ENCODE measurements at places on chromosomes 4 and X.

- DNase-seq, result no peak
These were observed 7.0 kb downstream of the TNIP3 start for GRCh38 chr4:121156822-121157769.

GRCh38 chr4:57270346-57270745, 160.2 kb upstream of the IGFBP7 start:
- DNase-seq, result no peak

GRCh38 chr4:39881789-39882188, 95.9 kb downstream of the PDS5A start:
- no peak for DNase-seq

DNA sequence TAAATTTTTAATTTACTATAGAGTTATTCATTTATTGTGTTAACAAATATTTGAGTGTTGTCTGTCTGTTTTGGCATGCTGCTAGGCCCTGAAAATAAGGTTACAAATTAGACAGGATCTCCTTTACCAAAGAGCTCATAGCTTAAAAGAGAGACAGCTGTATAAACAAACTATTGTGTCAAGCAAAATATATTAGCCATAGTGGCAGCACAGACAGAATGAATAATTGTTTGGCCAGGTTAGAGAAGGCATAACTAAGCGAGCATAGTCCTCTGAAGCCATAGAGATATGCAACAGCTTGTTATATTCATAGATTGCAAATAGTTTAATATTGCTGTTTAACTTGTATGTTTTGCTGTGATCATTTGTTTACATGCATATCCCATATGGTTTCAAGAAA, 66.7 kb upstream of the NDUFC1 start:
- no peak for DNase-seq

DNA sequence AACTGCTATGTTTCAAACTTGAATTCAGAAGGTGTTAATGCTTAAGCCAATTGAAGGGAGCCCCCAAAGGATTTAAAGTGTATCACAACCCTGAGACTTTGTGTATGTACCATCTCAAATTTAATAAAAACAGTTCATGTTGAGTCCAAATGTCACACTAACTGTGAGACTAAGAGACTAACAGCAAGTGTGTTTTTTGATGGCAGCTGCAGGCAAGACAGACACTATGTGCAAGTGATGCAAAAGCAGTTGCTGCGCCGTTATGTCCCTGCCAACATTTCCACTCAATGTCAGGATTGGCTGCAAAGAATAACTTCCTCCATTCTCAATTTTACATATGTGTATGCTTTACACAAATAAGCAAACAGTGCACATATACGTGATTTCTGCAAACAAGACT, 594.6 kb downstream of the IL15 start:
- DNase-seq, result no peak

DNA sequence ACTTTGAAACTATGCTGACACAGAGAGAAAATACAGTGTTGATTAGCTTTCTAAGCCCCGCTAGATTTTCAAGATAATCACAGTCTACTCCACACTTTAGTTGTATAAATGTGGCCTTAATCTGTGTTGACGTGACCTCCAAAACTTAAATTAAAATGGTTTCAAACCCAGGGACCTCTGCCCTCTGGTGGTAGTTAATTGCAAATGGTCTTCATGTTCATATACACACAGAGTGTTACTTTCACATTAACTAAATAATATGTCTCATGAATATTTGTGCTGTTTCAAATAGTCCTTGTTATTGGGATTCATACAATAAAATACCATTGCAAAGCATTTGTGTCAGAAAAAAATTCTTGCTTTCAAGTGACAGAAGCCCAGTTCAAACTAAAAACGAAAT, 64.3 kb downstream of the TASL start:
- DNase-seq, result no peak

DNA sequence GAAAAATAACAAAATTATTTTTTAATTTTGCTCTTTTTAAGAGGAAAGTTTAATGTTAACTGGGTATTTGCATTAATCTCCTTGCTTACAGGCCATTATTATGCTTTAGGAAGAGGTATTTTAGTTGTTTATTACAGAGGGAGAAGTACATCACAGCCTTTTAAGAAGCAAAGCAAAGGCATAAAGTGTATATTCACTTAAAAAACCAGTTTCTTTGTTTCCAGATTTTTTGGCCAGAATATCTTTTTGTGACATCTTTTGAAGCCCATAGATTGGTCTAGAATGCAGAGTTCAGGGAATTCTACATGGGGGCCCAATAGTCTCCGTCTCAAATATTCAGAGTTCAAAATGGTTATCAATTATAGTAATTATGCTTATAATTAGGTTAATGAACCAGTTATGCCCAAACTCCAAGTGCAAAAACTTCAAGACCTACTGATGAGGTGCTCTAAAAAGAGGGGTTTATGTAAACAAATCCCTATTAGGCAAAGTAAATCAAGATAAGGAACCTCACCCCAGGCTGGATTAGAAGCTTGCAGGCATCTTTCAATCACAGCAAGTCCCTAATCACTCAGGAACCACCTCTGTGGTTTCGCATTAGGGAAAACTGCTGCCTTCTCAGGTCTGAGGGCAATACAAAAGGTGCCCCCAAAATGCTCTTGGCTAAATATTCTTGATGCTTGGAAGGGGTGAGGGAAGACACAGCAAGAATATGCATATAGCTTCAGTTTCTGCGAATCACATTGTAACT, 1.4 kb downstream of the CXXC4 start:
- DNase-seq, result no peak

- DNase-seq, result no peak
These were observed 12.7 kb downstream of the TSR2 start for GRCh38 chrX:54452920-54453319.

DNA sequence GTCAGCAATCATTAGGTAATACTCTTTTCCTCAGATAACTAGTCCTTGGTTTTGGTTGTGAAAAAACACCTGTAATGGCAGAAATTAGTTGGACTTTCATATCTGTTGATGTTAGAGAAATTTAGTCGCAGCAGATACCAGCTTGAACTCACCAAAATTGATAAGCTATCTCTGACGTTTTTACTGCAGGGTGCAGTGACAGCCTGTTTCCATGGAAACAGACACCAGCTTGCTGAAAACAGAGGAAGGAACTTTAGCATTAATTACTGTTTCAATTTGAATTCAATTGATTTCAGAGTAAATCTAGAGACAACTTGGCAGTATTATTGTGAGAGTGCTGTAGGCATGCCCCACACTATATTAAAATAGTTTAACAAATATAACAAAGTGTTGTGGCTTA, 246.5 kb downstream of the PPP1R2C start:
- DNase-seq, result no peak

All from head of caudate nucleus (tissue), 42 donors.